ENCODE measurements at places on chromosomes 7 and 10.

DNA sequence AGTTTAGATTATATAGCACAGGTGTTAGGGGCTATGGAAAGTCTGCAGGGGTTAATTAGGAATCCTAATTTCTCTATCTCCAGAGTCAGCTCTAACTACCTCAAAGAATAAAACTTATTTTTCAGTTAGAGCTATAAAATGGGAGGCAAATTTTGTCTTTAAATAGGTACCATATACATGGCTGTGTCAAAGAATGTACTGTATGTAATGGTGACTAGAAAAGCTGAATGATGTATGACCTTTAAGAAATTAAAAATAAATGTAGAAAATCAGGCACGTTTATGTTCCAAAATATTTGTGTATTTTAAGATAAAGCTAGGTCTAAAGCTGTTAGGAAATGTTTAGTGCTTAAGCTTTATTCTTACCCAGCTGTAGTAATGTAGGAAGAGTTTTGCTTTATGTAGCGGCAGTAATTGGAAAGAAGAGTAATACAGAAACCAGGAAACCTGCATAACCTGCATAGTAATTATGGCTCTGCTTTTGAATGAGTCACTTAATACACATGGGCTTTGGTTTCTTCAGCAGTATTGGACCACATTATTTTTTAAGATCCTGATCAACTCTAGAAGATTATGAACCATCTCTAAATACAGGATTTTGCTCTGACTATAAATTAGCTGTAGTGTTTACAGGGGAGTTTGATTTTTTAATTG is 85.0 kb downstream of the KMT2E start:
- DNase-seq = no peak

GRCh38 chr7:80941208-80941758 is 22.4 kb upstream of the SEMA3C start:
- no peak for DNase-seq

DNA sequence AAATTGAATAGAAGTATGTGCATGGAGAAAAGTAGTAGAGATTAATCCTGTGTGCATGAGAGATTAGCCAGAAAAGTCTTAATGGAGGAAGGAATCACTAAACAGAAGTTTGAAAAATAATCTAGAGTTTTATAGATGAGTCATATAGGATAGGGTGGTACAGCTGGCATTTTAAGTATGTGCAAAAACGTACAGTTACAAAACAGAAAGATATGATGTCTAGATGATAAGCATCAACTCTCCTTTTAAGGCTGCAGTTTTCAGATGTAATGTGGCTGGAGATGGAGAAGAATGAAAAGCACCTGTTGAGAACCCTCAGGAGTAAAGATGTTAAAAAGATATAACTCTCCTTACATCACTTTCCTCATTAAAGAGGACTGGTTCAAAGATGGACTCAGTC is 271.3 kb downstream of the STK31 start:
- DNase-seq = no peak

- DNase-seq = no peak
Observed at GRCh38 chr7:129643550-129644170, 32.1 kb downstream of the NRF1 start.

- DNase-seq = no peak
Observed at GRCh38 chr7:70673778-70674570, 458.0 kb upstream of the GALNT17 start.

DNA sequence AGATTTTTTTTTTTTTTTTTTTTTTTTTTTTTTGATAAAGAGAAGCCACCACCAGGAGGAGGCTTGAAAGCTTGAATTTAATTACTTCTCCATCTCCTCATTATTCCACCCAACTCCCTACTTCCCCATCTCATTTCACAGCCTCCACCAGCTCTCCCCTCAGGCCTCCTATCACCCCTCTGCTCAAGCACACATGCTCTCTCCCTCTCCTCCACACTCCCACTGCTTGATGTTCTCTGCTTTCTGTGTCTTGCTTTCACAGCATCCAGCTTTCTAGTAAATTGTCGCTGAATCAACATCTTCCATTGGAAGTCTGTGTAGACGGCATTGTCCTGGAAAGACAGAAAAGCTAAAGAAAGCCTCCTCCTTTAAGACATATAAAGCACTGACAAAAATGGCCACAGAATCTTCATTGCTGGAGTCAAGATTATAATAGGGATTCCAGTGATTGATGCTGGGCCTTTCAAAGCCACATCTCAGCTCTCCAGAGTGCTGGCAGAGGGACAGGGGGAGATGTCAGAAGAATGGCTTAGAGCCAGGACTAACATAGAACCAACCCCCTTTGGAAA is 58.3 kb downstream of the DOCK4 start:
- no peak for DNase-seq

DNA sequence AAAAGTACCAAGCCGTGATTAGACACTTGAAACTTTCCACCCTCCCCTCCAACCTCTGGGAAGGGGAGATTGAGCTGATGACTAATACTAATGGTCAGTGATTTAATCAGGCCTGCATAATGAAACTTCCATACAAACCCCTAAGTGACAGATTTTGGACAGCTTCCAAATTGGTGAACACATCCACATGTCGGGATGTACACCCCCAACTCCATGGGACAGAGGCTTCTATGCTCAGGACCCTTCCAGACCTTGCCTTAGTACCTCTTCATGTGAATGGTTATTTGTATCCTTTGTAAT is 4.8 kb downstream of the NUB1 start:
- no peak for DNase-seq

DNA sequence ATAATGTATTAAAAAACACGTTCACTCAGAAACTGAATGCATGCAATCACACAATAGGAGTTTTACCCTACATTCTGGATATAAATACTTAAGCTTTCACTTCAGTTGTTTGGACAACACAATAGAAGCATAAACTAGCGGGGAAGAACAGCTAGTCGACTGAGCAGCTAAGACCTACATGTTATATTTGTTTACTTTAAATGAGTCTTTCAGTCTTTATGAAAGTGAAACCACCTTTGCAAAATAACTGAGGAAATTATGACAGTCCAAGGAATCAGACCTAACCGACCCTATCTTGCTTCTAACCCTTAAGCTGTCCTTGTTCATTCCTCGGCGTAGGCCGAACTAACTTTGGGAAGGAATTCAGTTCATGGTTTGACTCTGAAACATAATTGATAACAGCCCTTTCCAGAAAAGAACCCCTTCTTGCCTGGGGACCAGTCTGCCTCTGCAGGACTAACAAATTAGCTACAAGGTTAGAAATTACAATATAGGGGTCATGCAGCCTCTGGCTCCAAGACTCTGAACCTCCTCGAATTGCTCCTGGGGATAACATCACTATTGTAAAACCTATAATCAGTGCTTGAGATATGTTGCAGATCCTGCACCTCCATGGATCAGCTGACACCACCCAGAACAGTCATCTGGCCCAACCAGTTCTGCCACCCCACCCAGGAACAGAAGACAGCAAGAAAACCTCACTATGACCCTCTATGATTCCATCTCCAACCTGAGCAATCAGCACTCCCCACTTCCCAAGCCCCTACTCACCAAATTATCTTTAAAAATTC is 185.1 kb upstream of the KLF6 start:
- DNase-seq = no peak

- no peak for DNase-seq
Observed at GRCh38 chr7:39406467-39406866, 159.7 kb upstream of the YAE1 start.

DNA sequence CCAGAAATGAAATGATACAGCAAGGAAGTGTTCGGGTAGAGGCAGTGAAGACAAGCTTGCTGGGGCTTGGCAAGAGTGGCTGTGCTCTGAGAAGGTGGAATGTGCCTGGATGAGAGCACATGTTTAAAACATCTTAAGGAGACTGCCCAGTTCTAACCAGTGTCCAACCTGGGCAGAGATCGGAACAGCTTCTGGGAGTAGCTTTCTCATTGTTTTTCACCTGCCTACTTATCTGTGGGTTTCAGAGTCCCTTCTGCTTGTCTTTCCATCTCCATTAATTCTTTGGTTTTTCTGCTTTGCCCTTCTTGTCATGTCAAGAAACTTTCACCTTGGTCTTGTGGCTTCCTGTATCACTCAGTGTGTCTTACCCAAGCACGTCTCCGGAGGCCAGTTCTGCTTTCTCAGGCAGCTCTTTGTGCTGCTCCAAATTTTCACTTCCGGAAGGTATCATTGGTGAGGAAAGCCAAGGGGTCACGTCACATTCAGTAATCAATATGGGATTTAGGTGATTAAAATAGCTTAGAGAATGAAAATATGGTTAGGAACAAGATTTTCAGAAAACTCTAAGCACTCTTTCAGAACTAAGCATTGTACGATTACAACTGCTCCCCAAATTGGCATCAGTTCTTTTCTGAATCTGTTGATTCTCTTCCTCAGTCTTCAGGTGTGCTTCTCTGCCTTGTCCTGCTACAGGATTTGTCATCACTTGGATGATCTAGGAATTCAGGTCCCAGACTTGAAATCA is 5.5 kb upstream of the LAMB4 start:
- no peak for DNase-seq

DNA sequence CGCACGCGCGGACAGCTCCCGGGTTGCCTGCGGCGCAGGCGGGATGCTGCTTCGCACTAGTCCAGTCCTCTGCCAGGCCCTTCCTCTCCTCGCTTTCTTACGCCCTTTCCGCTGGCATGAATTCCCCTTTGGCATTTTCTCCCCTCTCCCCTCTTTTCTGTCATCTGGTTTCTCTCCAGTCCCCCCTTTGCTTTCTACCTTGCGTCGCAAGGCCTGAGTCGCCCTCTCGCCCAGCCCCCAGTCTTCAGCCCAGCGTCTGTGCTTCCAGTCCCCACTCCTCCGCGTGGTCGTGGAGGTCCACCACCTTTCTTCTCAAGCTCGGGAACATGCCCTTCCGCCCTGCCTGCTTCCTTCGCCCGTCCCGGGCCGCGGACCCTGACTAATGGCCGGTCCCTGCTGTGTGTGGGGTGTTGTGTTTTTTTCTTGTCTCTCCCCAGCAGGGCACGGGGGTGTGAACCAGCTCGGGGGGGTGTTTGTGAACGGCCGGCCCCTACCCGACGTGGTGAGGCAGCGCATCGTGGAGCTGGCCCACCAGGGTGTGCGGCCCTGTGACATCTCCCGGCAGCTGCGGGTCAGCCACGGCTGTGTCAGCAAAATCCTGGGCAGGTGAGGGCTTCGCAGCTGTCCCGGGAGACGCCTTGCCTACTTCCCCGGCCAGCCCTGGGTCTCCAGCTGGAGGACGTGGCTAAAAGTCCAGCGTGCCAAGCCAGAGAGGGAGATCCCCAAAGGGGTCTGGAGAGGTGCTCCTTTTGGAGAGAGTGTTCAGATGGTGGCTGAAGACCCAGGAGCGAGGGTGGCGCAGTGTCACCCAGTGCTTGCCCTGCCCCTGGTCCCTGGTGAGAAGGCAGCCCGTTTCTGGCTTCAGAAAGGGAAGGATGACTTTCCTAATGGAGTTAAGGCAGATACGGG is 4.2 kb downstream of the PAX2 start:
- DNase-seq = no peak

DNA sequence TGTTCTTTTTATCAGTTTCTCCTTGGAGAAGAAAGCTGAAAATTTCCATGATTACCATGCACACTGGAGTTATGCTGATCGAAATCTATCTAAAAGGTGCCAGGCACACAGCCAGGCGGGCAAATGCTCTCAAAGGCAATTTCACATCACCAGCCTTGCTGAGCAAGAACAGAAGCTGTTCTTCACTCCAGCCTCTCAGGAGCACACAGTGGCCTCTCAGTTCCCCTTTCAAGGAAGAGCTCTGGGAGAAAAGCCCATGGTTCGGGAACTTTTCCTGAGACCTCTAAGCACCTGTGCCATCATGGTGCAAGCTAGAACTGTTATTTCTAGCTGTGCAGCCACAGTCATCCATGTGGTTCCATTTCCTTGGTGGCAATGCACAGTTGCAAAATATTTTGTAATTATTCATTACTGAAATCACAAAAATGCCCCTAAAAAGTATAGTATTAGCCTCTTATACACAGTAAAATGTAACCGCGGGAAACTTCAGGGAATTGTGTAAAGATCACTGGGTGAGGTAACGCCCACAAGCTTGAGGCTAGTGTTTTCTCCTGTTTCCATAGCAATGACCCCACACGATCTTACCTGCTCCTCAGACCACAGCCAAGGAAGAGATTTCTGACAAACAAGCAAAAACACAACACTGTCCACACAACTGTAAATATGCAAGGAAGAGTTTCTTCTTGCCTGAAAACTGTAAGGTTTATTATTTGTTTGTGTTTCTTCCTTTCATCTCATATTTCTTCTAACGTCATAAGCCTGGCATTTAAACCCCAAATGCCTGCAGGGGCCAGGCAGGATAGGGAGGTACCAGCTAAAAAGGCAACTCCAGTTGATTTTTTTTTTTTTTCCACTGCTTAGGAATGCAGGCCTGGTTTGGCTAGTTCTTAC is 121.2 kb downstream of the FAM107B start:
- no peak for DNase-seq
